Midbrain (tissue), 1 donor: ENCODE measurements at places on chromosomes 11 and 22.

GRCh38 chr11:62137276-62137861, 13.6 kb downstream of the INCENP start:
- DNase-seq = no peak

GRCh38 chr11:95653680-95654079, 135.9 kb downstream of the FAM76B start:
- no peak for DNase-seq

- DNase-seq = no peak
These were observed 210.5 kb downstream of the CTTN start for GRCh38 chr11:70608568-70609470.

DNA sequence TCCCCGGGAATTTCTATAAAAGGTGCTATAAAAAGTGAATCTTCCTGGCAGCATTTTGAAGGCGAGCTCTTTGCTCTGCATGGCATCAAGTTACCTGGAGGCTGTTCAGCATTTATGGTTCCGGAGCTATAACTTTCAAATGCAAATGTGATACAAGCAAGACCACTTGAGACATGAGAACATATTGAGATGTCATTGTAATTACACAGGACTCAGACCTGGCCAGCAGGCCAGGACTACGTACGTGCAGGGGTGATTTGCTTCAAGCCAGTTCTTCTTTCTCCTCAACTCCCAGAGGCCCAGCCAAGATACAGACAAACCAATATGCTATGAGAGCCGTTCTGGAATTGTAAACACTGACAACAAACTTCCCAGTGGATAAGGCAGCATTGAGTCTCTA, 227.4 kb upstream of the FAT3 start:
- no peak for DNase-seq

DNA sequence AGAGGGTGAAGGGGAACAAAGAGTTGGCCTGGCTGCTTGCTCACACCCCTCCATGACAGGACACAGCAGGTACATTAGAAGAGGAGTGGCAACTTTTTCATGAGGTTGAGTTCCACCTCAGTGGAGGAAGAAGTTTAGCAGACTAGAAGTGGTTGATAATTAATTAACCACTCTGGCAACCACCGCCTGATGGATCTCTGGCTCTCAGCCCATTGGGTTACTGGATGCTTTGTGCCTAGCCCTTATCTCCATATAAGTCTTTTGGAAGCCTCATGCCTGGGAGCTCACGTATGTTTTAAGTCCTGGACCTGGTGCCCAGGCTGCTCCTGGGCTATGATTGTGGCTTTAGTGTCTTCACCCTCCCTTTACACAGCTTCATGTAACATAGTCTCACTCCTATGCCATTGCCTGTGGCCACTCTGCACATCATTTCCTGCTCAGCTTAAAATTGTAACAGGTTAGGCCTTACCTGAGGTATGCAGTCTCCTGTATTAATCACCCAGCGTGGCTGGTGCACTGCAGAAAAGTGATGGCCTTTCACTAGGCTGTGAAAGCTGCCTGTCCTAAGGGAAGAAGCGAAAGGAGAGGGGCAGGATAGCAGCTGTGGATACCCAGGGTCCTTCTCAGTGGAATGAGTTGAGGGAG, 72.7 kb upstream of the CRTAM start:
- no peak for DNase-seq
